ENCODE measurements at places on chromosomes 1 and 21.

DNA sequence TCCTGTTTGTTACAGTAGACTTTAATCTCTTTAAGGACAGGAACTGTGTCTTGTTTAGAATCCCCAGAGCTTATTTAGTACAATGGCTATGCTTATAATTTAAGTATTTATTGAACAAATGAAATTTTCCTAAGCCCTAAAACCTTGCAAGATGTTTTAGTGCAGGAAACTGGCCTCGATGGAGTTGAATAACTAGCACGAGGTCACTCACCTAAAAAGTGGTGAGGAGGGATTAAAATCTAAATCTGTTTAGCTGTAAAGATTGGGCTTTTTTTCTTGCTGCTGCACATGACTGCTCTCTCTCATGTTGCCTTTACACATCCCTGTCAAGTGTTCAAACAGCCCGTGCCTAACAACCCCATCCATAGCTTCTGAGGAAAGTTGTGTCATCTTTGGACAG is 10.2 kb downstream of the NFYC start:
- DNase-seq: no peak

DNA sequence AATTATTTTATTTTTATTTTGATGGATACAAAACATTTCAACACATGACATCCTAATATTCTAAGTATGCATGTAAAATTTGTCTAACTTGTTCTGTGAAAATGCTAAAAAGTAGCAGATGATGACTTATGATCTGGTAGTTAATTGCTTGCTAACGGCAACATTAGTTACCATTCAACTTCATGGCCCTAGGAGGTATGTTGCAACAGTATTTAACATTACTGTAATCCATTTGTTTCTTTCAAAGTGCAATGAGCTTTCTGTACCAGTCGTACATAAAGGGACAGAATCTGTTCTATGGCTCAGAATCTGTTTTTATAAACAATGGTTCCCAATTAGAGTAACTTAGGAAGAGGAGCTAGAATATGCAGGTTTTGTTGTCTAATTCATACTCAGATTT is 91.5 kb upstream of the ZNHIT6 start:
- no peak for DNase-seq

DNA sequence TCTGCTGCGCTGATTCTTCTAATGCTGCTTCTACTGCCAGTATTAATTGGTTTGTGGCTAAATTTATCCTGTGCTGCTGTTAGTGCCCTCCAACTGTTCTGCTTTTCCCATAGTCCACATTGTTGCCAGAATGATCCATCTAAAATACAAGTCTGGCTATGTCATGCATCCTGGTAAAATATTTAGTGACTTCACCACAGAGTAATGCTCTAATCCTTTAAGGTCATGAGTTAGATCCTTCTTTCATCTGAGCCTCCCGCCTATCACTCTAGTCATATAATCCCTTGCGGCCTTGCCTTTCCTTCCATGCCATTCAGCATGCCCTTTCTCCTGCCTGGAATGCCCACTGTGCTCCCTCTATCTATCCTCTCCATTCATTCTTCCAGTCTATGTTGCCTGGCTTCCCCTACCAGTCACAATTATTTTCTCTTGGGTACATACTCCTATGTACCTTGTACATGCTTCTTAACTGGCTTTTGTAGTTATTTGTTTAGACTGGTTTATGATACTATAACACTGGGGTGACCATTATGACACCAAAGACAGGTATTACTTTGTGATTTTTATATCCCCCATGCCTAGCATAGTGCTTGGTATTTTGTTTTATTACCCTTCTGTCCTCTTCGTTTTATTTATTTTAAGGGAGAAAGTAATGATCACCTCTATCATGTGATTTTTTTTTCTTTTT is 144.0 kb downstream of the MAGI3 start:
- peak; percentile 79 for DNase-seq

- no peak for DNase-seq
Observed at GRCh38 chr1:64942675-64943074, 23.7 kb downstream of the JAK1 start.

GRCh38 chr1:115652236-115652788 is 10.5 kb downstream of the VANGL1 start:
- no peak for DNase-seq

GRCh38 chr1:197440715-197441114 is 172.7 kb downstream of the CRB1 start:
- DNase-seq: no peak

GRCh38 chr1:229191066-229191674 is 79.7 kb upstream of the RAB4A start:
- DNase-seq: no peak

GRCh38 chr1:248926401-248927182 is 20.6 kb downstream of the PGBD2 start:
- peak; percentile 23 for DNase-seq

GRCh38 chr1:153745417-153745816 is 17.6 kb downstream of the INTS3 start:
- no peak for DNase-seq

Data from AG04449 (cell line).